ENCODE measurements at places on chromosomes 5 and 9.

GRCh38 chr9:70479880-70480291 lies 65.4 kb upstream of the KLF9 start:
- no peak for DNase-seq

GRCh38 chr9:23615569-23615968 lies 210.5 kb downstream of the ELAVL2 start:
- DNase-seq, result no peak

DNA sequence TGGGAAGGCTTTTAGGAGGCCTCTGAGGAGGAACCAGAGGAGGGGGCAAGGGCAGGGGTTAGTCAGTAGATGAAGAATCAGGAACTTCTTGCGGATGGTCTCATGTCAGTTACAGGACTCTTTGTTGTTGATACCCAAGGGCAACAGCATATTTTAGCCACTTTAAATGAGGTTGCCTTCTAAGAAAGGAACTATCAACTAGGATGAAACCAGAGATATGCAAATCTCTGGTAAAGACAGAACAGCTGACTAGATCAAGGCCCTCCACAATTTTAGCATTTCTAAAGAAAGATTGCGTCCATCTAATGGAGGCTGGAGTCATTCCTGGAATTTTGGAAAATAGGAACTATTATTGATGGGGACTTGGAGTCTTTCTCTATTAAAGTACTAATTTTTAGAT lies 57.7 kb upstream of the KLF4 start:
- DNase-seq, result no peak

DNA sequence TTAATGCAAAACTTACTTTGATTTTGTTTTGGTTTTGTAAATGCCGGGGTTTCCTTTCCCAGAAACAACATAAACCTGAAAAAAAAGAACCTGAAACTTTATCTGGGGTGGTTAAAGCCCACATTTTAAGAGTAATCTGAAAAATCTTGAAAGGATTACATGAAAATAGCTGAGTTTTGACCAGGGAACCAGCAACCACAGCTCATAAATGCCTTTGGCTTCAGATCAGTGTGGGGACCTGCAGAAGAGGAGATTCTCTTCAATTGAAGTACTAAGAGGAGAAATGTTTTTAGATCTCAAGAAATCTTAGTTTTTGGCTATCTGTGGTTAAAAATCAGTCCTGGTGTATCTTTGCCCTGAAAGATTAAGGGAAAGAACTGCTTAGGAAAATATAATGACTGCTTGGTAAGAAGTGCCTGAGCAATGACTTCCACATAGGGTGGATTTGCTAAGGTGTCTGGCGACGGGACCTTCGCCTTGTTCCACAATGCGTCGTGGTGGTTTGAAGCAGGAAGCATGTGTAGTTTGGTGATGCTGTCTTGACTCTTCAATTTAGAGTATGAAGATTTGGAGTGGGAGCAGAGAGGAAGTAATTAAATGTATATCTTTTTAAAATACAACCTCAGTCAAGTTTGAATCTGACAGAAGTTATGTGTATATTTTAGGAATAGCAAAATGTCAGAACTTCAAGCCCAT lies 186.5 kb downstream of the MAN2A1 start:
- DNase-seq, result no peak

DNA sequence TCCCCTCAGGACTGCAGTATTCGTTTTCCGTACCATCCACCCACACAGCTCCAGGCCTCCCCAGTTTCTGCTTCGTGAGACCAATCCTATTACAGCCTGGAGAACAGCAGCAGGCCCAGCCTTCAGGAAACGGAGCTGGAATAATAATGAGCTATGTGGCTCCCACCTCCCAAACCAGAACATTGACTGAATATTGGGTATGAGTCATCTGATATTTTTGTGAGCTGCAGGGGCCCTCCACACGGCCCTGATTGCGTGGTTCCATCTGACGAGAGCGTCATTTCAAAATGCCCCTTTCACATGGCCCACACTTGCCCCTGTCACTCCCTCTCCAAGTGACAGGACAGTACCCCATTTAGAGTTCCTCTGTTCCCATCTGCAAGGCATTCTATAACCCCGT lies 192.0 kb downstream of the BRINP1 start:
- no peak for DNase-seq

- no peak for DNase-seq
Observed at GRCh38 chr9:120362446-120362845, 217.5 kb downstream of the CDK5RAP2 start.

GRCh38 chr5:133205649-133206048 lies 153.8 kb downstream of the HSPA4 start:
- DNase-seq, result no peak

- no peak for DNase-seq
Observed at GRCh38 chr9:110214586-110215355, 6.8 kb upstream of the C9orf152 start.

- DNase-seq, result peak; percentile 30
Observed at GRCh38 chr9:68978066-68978465, 35.8 kb downstream of the PRKACG start.

- no peak for DNase-seq
Observed at GRCh38 chr9:131942146-131942720, 137.4 kb downstream of the MED27 start.

- no peak for DNase-seq
Observed at GRCh38 chr9:77956555-77956954, 75.1 kb downstream of the GNAQ start.

DNA sequence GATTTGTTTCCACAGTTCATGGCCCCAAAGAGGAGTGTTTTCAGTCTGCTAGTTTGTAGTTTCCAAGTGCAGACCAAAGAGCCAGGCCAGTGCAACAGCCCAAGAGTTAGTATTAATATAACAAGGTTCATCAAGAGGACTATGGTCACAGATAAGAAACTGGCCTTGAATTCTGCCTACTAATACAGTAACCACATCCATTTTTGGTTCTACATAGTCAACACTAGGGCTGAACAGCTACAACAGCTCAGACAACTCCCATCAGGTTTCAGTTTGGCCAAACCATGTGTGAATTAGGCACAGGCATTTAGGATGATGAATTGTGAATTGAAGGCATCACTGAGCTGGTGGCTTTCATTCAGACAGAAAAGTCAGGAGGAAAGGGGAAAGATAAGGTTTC lies 13.8 kb upstream of the UBQLN1 start:
- no peak for DNase-seq

GRCh38 chr5:31427013-31427723 lies 104.7 kb downstream of the DROSHA start:
- no peak for DNase-seq

DNA sequence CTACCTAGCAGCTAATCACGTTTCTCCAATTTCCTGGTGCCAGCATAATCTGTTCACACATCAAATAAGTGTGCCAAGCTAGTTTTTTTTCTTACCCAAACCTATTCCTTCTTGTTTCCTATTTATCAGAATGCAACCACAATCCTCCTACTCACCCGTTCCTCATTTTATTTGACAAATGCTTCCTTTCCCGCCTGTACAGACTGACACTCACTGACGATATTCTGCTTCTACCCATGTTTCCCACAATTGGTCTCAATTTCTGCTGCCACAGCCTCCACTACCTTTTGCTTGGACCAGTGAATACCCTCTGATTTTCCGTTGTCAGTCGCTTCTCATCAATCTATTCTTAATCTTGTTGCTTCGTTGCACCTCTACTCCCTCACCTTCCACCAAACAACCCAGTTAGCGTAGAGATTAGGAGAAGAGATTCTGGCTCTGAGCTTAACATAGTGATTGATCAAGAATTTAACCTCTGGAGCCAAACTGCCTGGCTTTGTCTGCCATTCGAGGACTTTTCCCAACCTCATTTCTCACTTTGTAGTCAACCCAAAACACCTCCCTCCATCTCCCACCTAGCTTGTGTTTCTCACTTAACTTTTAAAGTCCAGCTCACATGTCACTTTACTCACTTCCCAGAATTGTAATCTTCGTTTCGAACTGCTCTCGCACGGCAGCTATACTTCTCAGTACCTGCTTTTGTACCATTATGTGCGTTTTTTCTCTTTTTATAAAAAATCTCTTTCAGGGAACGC lies 729 bp upstream of the TMEM38B start:
- DNase-seq, result peak; percentile 47

- no peak for DNase-seq
Observed at GRCh38 chr9:36163049-36163785, 6.0 kb upstream of the CCIN start.

GRCh38 chr5:115798252-115798651 lies 18.2 kb downstream of the CDO1 start:
- DNase-seq, result no peak

All from CD4-positive, alpha-beta T cell treated with Interferon alpha-2 for 1 hour (primary cell).